ENCODE measurements at places on chromosomes 7 and 10. TPM values are rescaled to one million over a fixed set of nuclear protein-coding genes. Genes with fewer than 3 reads are reported as not detected.
A peak's percentile ranks its signal among the peaks of the same experiment; 100 is the strongest.

DNA sequence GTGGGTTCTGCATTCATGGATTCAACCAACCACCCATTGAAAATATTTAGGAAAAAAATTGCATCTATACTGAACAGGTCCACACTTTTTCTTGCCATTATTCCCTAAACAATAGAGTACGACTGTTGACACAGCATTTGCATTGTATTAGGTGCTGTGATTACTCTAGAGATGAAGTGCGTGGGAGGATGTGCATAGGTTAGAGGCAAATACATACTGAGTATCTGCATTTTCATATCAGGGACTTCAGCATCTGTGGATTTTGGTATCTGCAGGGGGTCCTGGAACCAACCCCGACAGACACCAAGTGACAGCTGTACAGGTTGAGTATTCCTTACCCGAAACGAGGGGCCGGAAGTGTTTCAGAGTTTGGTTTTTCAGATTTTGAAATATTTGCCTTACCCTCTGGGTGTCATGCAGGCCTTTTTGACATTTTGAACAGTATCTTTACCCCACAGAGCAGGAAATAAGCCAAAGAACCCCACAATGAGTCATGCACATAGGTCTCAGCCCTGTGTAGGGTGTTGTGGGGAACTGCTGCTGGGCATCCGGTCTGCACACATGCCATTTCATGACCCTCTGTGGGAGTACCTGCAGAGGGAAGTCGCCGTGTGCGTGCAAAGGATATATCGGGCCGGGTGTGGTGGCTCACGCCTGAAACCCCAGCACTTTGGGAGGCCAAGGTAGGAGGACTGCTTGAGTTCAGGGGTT is 14.5 kb downstream of the NUDT5 start:
- no peak for DNase-seq

The RHBDD2 gene
- 47.3 TPM for total RNA-seq

DNA sequence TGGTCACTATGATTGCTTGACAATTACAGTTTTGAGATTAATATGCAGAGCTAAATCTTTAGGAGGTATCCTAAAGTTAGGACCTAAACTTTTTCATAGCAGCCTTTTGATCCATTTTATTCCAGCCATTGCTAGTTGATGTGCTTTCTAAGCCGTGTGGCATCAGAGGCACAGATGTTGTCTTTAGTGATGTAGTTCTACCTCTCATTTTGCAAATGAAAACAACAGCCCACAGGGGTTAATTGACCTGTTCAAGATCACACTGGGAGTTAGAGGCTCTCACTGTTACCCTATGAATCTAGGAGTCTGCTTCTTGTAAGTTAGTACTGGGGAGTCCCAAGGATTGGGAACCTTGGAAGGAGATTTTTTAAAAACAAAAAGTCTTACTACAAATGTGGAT is 10.6 kb downstream of the AUTS2 start:
- DNase-seq, result no peak

The GPR141 gene
- total RNA-seq, result not detected

GRCh38 chr7:155773531-155773930 is 38.7 kb downstream of the SHH start:
- DNase-seq, result no peak

DNA sequence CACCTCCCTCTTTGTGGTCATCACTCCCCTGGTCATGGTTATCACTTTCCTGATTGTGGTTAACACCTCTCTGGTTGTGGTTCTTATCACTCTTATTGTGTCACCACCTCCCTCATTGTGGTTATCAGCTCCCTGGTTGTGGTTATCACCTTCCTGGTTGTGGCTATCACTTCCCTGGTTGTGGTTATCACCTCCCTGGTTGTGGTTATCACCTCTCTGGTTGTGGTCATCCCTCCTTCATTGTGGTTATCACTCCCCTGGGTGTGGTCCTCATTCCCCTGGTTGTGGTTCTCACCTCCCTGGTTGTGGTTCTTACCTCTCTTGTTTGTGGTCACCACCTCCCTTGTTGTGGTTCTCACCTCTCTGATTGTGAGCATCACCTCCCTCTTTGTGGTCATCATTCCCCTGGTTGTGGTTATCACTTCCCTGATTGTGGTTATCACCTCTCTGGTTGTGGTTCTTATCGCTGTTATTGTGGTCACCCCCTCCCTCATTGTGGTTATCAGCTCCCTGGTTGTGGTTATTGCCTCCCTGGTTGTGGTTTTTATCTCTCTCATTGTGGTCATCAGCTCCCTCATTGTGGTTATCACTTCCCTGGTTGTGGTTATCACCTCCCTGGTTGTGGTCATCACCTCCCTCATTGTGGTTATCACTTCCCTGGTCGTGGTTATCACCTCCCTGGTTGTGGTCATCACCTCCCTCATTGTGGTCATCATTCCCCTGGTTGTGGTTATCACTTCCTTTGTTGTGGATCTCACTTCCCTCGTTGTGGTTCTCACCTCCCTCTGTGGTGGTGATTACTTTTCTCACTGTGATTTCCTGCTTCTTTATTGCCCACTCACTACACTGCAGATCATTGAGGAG is 106.7 kb downstream of the GPR26 start:
- DNase-seq, result no peak

The DPP6 gene
- not detected for total RNA-seq

The LRRD1 gene
- total RNA-seq, result not detected

DNA sequence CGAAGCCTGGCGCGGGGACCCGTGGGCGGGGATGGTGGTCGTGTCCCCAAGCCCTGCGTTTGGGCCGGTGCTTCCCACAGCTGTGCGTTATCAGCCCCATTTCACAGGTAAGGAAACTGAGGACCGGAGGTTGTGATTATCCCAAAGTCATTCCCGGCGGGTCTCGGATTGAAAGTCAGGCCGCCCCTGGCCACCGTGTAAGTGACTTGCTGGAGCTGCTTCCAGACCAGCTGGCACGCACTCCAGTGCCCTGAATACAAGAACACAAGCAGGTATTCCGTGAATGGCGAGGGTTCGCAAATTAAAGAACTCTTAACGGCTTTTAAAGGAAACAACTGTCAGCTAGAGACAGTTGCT is 675 bp upstream of the ATE1 start:
- DNase-seq, result no peak

DNA sequence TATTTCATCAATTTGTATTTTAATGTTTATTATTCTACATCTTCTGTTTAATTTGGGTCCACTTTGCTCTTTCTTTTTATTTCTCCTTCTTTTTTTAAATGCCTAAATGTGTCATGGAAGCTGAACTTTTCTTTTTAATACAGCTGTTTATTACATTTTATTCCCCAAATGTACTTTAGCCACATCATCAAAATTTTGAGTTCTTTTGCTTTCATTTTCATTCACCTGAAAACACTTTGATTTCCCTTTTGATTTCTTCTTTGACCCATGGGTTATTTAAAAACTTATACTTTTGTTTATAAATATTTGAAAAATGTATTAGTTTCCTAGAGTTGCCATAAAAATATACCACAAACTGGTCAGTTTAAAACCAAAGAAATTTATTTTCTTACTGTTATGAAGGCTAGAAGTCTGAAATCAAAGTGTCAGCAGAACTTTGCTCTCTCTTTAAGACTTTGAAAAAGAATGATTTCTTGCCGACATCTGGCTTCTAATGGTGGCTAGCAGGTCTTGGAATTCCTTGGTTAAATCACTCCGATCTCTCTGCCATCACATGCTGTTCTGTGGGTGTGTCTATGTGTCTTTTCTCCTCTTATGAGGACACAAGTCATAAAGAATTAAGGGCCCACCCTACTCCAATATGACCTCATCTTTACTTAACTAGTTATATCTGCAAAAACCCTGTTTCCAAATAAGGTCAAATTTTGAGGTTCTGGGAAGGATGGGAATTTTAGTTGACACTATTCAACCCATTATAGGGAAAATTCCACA is 225.5 kb downstream of the ANKRD7 start:
- peak; percentile 20 for DNase-seq

- no peak for DNase-seq
Measured at GRCh38 chr7:132511921-132512320, 64.3 kb downstream of the PLXNA4 start.

DNA sequence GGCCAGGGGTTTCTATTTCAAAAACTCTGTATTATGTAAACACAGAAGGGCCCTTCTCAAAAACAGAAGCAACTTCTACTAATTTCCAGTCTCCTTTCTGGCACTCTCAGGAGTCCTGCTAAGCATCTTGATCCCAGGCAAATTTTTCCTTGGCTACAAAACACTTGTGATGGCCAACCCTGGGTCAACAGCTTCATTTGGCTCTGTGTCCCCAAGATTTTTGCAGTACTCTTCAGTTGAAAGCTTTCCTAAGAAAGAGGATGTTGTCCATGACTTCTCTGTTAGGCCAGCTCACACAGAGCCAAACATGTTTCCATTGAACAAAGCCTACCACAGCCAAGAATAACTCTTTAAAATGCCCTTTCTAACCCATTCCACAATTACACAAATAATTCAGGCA is 99.0 kb upstream of the EGR2 start:
- no peak for DNase-seq

The IFIT5 gene
- total RNA-seq, result 9.6 TPM

The ZDHHC6 gene
- 22.1 TPM for total RNA-seq

- DNase-seq, result no peak
Measured at GRCh38 chr10:113463083-113463482, 89.8 kb upstream of the HABP2 start.

DNA sequence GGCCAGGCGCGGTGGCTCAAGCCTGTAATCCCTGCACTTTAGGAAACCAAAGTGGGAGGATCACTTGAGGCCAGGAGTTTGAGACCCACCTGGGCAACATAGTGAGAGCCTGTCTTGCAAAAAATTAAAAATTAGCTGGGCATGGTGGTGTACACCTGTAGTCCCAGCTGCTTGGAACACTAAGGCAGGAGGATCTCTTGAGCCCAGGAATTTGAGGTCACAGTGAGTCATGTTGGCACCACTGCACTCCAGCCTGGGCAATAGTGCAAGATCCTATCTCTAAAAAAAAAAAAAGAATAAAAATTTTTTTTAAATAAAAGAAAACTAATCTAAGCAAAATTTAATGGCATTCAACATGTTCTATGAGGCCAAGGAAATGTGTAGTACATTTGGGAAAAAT is 44.9 kb upstream of the UBN2 start:
- DNase-seq, result no peak

The PON1 gene
- total RNA-seq, result not detected

The GAD2 gene
- total RNA-seq, result not detected

The MLLT10 gene
- total RNA-seq, result 15.8 TPM
